COR-L47 (cell line): ENCODE measurements at places on chromosomes 16 and 17.

GRCh38 chr16:10770907-10771306, 27.3 kb downstream of the NUBP1 start:
- DNase-seq: no peak

GRCh38 chr17:909642-910323, 69.8 kb downstream of the NXN start:
- DNase-seq: no peak

DNA sequence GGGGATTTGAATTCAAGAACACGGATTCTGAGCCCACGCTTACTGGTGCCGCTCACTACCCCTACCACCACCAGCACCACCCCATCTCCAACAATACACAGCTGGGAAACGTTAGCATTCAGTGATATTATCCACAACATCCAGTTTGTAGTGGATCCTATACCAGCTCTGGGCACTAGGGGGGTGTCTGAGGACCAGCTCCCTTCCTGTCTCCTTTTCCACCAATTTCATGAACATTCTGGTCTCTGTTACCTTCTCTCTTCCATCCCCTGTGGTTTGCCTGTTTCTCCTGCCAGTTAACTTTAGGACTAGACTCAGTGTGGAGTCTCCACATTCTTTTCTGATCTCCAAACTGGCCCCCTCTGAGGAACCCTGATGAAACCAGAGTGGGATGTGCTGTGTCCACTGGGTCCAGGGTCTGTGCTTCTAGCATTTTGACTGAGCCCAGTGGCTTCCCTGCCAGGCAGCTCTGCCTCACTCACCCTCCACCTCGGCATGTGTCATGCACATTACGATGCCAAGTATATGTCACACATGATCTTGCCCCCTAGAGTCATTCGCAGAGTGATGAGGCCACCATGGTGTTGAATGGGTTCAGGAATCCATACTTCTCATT, 187.0 kb upstream of the CDH13 start:
- no peak for DNase-seq

DNA sequence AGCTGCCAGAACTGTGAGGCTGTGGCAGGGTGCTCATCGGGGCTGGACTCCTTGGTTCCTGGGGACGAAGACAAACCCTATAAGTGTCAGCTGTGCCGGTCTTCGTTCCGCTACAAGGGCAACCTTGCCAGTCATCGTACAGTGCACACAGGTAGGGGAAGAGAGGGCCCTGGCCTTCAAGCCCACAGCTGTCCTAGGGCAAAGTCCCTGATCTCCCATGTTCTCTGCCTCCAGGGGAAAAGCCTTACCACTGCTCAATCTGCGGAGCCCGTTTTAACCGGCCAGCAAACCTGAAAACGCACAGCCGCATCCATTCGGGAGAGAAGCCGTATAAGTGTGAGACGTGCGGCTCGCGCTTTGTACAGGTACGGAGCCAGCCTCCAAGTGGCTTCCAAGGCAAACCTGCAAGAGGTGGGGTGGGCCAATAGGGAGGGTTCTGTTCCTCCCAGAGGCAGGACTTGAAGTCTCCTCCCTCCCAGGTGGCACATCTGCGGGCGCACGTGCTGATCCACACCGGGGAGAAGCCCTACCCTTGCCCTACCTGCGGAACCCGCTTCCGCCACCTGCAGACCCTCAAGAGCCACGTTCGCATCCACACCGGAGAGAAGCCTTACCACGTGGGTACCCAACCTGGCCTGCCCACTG, 3.7 kb downstream of the BCL6B start:
- no peak for DNase-seq

DNA sequence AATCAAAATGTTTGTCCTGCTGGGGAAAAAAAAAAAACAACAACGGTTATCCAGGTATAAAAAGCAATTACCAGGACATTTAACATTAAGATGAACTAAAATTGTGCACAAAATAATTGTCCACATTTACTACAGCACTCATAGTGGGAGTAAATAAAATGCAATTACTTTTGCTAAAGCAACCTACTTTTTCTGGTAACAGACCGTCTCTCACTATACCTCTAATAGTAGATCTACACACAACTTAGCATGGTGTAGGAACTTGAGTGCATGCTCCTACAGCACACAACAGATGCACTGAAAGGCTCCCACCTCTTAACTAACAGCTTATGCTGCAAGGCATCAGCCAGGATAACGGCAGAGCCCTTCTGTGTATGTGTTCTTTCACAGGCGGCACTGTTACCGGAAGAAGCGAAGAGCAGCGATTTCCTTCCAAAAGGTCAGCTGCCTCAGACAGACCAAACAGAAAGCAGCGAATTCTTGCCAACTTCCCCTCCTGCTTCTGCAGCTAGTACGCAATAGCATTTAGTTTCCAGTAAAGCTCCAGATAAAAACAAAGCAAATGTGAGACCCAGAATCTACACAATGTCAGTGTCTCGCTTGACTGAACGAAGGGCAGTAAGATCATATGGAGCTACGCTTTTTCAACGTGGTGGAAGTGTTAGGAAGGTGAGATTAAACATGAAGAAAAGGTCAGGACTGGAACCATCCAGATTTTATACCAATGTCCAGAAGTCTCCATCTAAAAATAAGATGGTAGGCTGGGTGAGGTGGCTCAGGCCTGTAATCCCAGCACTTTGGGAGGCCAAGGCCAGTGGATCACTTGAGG, 27.6 kb downstream of the STAT5B start:
- peak; percentile 74 for DNase-seq
